Mammary epithelial cell (primary cell): ENCODE measurements at places on chromosomes 16 and 17. TPM values are rescaled to one million over a fixed set of nuclear protein-coding genes. Genes with fewer than 3 reads are reported as not detected.

- no peak for DNase-seq
Observed at GRCh38 chr16:87100306-87101058, 216.7 kb downstream of the C16orf95 start.

DNA sequence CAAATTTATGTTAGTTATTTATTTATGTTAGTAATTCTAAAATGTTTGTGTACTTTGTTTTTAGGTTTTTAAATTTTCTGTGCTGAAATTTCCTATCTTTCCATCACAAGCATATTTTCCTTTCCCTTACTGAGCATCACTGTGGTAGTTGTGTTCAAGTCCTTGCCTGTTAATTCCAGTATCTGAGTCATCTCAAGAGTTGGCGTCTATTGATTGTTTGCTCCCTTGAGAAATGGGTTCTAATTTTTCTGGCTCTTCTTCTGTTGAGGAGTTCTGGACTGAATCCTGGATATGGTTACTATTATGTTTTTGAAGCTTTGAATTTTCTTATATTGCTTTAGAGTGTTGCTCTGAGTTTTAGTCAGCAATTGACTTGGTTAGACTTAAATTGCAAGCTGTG, 56.3 kb downstream of the GAN start:
- peak; percentile 58 for DNase-seq

COG1 gene
- total RNA-seq, result 23.3 TPM

DNA sequence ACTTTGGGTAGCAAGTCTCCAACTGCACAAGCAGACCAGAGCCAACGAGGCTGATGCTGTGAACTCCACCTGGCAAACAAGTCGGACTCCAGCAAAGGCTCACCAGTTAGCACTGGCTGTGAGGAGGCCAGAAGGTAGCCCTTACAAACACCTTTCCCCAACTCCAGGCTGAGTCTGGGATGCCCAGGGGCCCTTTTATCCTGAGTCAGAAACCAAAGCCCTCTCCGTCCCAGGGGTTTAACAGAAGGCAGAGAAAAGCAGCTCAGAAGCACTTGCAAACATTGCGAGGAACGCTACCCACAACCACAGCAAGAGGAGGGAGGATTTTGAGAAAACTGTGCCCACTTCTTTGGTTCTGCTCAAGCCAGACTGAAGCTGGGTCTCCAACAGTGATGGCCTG, 25.0 kb downstream of the CUEDC1 start:
- no peak for DNase-seq

DNA sequence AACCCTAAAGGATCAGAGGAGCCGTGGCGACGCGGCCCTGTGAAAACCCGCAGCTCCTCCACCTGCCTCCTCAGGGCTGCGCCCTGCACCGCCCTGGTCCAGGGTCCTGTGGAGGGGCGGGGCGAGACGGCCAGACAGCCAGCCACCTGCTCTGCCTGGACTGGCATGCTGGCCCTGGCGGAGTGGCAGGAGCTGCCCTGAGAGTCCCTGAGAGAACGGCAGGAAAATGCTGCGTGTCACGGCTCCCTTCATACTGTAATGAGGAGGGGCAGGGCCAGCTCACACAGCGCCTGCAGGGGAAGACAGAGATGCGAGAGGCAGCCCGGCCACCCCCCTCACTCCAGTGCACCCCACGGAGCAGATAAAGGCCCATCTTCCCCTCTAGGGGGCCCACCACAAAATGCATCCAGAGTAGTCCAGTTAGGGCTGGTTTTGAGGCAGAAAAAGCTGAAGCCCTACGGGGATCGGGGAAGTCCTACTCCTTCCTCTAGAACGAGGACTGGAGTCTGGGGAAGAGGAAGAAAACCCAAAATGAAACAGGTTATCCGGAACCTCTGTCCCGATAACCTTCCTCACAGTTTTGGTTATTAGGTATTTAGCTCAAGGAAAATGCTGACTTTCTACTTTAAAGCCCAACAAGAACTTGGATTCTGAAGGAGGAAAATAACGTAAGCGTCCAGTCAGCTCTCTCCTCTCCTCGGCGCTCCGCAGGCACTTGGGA, 97.6 kb upstream of the DNAH17 start:
- no peak for DNase-seq

NME1 gene
- total RNA-seq, result 174 and 180 TPM in 2 replicates

DNA sequence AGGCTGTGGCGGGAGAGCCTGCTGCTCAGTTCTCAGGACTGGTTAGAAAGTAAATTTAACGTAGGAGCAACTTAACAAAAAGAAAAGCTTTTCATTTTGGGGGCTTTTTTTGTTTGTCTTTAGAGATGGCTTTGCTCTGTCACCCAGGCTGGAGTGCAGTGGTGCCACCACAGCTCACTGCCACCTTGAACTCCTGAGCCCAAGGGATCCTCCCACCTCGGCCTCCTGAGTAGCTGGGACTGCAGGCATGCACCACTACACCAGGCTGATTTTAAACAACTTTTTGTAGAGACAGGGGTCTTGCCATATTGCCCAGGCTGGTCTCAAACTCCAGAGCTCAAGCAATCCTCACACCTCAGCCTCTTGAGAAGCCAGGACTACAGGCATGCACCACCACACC, 205.0 kb downstream of the RPTOR start:
- no peak for DNase-seq

BICDL2 gene
- total RNA-seq, result 3.3 TPM

DNA sequence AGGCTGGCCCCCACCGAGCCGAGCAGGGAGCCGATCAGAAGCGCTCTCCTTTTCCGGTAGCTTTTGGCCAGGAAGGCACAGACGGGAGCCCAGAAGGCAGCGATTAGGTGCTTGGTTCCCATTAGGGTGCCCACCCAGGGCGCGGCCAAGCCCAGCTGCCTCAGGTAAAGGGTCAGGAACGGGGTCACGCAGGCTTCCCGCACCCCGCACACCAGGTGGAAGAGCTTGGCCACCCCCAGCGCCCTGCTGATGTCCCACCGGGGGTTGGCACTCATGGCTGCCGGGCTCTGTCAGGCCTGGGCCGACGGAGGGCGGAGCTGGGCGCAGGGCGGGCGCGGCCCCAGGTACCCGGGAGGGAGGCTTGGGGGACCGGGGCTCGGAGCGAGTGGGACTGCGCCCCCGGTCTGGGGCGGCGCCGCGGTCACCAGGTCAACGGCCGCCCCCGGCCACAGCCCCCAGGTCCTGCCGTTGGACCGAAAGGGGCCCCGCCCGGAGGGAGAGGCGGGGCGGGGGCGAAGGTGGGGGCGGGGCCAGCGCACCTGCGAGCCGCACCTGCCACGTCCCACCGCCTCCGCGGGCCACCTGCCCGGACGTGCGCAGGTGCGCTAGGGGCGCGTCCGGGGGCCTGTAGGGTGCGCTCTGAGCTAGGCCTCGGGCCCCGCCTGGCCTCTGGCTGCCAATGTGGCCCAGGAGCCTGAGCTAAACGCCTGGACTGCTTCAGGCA, at the start of gene MFSD6L:
TSS of gene MFSD6L (minus strand) at position 520 of the 724 bp plus-strand sequence. CDS start at position 275, 245 bp downstream.
- DNase-seq, result peak; percentile 17

- no peak for DNase-seq
Observed at GRCh38 chr16:61993108-61993507, 43.1 kb downstream of the CDH8 start.

DNA sequence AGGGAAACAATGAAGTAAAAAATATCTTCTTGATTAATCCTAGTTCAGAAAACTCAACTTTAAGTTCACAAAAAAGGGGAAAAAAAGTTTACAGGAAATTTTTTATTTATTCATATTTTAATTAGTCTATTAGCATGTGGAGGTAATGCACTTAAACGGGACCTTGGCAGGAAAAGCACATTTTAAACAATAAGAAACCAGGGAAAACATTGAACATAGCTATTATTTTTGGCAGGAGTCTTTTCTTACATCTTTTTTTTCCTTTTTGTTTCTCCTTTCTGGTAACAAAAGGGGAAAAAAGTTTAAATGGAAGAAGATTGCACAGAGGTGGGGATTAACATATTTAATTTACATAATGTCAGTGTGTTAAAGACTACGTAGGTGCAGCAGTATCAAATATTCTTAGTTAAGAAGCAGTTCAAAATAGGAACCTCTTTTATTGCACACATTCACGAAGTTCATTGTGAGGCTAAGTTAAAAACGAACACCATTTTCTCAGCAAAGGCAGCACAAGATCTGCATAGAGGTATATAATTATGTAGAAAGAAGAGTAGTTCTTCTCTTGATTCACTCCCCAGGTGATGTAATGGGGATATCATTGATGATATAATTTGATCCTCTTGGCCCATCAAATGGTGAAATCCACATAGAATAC, 940.5 kb downstream of the CDH11 start:
- no peak for DNase-seq

NOD2 gene
- total RNA-seq, result 0.66 and 1.6 TPM in 2 replicates

GRCh38 chr16:11249233-11250061, 6.6 kb downstream of the SOCS1 start:
- DNase-seq, result no peak

- DNase-seq, result no peak
Observed at GRCh38 chr17:61657338-61657737, 66.3 kb upstream of the NACA2 start.

- no peak for DNase-seq
Observed at GRCh38 chr17:81120149-81120484, 45.2 kb upstream of the PVALEF start.

DNA sequence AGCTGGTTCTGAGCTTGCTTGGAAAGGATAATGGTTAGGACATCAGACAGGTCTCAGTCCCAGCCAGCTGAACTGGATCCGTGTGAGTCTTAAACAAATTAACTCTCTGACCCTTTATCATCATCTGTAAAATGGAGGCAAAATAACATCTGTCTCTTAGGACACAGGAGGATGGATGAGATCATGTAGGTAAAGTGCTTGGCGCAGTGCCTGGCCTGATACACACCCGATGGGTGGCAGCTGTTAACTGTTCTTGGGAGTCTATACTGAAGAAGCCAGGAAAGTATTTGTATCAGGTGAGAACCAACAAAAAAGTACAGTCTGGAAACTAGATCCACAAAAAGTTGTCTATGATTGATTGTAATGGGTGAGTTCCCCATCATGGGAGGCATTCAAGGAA, 188.6 kb downstream of the C16orf78 start:
- no peak for DNase-seq

NKD1 gene
- total RNA-seq, result 0.35 and 0.61 TPM in 2 replicates

DNA sequence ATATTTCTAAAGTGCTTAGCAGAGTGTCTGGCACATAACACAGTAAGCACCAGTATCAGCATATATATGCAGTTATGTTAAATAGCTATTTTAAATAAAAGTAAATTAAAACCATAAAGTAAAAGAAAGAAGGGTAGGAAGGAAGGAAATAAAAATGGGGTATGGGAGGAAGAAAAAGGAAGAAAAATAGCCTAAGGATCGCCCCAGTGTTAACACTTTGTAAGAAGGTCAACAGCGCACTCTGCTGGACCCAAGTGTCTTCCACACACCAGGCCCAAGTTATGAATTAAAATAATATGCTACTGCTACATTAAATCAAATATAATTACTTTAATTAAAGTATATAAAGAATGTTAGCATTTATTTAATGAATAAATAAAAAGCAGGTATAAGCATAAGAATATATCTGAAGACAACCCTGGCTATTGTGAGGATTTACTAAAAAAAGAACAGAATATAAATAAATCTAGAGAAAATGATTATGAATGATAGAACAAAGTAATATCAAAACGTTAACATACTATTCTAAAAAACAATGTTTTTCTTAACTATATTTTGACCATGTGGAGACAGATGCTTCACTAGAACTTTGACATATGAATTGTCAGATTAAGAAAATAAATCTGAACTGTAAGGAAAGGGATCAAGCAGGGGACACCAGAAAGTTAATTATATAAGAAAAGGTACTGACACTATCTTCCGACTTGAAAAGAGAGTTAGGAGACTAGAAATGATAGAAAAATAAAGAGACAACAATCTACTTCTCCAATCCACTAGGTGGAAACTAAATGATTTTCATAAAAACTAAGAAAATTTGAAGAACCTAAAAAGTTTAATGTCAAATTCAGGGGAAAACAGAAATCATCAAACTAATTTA, 25.9 kb downstream of the BRIP1 start:
- peak; percentile 37 for DNase-seq

GRCh38 chr17:40862985-40863733, 3.9 kb downstream of the KRT12 start:
- no peak for DNase-seq
